ENCODE measurements at places on chromosomes 2 and 18. TPM values are rescaled to one million over a fixed set of nuclear protein-coding genes. Genes with fewer than 3 reads are reported as not detected.

DRC1 gene
- total RNA-seq, result not detected

- peak; percentile 6 for DNase-seq
Observed at GRCh38 chr2:221573430-221574230, 1.5 kb upstream of the EPHA4 start.

FBLN7 gene
- total RNA-seq, result 6.6 TPM

GPR55 gene
- total RNA-seq, result not detected

DNA sequence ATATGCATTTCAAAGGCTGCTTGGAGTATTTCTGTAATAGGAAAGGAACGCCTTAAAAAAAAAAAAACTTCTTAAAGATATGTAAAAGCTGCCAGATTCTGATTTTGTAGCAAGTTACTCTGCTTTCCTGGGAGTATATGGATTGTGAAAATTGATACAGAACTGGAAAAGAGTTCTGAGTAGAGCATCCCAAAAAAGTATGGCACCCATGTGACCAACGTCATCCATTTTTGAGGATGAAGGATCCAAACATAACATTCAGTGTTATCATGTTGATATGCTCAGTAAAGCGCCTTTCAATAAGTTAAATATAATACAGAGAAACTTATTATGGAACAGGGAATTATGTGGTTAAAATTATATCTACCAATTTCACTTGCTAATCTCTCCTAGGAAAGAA, 978.4 kb upstream of the POU3F3 start:
- DNase-seq, result no peak

DNA sequence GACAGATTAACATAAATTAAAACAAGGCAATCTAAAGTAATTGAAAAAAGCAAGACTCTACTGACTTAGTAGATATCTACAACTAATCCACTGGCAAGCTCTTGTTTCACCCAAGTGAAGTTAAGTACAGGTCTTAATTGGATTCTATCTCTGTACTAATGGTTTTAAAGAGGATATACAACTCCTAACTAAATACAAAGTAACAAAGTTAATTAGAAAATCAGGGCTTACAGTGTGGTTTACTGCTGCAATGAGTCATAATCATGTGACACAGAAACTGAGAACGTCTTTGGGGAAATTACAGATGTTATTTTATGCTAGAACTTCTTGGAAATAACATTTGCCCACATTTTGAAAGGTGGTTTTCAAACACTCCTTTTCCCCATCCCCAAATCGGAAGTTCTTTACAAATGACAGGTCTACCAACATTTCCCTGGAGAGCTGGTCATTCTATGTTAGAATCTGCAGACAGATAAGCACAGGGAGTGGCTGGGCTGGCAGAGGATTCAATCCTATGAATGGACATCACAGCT, 245.3 kb downstream of the STK39 start:
- DNase-seq, result peak; percentile 10

DNA sequence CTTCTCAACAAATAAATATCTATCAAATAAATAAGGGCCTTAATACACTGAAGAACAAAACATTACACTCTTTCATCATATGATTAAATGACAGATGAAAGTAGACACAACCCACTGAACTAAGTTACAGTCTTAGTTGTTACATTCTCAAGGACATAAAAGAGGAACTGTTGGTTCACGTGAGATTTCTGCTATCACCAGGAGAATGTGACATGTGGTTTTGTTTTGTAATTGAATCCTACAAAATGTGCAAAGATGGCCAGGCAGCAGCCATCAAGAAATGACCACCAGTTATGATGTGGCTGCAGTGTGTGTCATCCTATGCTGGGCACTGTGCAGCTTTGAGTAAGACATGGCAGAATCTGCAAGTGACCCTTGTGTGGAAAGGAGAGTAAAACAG, 310.6 kb upstream of the PIK3C3 start:
- DNase-seq, result no peak

RUFY4 gene
- total RNA-seq, result not detected

GRCh38 chr2:96970248-96970875, 16.0 kb downstream of the FAM178B start:
- DNase-seq, result no peak

DNA sequence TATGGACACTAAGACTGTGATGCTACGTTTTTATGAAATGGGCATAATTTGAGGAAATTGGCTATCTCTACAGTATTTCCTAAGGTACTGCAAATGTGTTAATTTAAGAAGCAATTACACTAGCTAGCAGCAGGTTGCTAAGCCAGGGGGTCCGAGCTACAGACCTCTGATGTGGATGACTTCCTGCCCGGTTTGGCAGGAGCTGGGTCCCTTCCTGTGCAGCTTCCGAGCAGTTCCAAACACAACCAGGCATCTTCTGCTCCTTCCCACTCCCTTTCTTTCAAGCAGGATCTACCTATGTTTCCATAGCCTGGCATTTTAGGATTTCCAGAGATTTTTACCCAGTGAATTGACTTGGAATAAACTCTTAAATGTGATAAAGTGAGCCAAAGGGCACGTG, 55.7 kb downstream of the SCN2A start:
- DNase-seq, result no peak

DNA sequence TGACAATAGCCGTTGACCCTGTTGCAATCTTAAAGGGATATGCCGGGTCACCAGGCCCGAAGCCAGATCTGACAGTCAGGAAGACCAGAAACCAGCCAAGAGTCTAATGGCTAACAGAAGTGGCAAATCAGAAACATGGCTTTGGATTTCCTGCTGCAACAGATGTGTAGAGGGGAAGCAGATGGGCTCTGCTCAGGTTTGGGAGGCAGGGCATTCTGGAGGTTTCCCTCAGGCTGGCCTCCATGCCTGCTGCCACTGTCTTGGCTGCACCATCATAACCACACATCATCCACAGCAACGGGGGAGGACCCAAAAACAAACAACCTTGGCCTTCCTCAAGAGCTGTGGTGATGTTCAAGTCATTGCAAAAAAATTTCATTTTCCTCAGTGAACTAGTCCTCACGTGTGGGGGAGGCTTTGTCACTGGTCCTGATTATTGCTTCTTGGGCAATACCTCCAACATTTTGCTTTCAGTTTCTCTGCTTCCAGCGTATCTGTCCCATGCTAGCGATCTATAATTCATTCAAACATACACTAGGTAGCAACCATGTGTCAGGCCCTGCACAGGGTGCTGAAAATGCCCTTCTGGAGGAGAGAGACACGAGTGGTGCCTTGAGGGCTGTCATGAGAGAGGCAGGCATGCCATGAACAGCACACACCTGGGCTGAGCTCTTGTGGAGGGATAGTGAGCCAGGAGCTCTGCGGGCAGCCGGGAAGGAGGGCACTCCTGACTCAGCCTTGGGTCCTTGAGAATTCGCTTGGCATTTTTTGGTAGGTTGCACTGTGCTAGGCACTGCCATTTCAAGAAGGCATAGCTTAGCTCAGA, 48.2 kb upstream of the LGALSL start:
- DNase-seq, result peak; percentile 56

BOLL gene
- total RNA-seq, result not detected

DNA sequence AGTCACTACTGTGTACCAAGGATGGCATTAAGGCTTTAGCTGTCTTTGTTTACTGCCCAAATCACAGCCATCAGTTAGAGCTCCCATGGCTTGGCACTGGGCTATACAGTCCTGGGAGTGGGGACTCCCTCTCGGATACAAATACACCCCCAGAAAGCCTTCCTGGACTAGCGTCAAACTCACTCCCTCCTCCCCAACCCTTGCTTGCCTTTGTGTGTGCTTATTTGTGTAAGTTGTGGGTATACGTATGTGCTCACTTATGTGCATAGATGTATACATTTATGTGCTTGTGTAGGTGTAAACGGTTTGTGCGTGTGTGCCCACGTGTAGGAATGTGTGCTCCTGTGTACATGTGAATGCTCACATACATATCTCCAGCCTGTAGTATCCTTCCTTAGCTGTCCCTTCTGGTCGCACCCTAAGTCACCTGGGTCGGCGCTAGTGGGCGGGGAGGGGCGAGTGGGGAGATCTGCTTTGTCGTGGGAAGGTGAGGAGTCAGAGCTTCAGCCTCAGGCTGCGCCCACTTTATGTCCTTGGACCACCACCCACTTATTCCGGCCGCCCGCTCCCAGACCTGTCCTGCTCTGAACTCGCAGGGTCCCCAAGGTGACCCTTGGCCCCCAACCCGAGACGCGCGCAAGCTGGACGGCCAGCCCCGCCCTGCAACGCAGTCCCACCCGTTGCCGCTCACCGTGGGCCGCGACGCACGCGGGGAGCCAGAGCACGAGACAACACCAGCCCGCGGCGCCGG, 461 bp downstream of the PRADC1 start:
- peak; percentile 31 for DNase-seq

HOXD8 gene
- total RNA-seq, result 20.9 TPM

DNA sequence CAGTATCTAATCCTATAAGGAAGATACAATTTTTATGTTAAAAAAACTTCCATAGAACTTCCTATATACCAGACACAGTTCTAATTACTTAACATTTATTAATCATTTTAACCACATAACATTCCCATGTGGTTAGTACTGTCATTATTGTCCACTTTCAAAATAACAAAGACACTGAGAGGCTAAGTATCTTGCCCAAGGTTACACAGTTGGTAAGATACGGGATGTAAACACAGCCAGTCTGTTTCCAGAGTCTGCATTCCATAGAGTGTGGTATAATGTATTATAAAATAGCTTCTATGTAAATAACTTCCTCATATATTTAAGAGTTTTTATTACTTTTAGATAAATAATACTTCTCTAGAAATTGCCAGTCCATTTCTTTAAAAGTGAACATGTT, 383.3 kb upstream of the ETAA1 start:
- no peak for DNase-seq

SLC11A1 gene
- total RNA-seq, result under 0.01 TPM

PAIP2B gene
- 1.0 TPM for total RNA-seq

GMCL1 gene
- 6.5 TPM for total RNA-seq

GRCh38 chr2:121350890-121351289, 65.9 kb upstream of the TFCP2L1 start:
- DNase-seq, result no peak

GRCh38 chr2:207871506-207871905, 101.8 kb upstream of the FZD5 start:
- DNase-seq, result no peak

DNA sequence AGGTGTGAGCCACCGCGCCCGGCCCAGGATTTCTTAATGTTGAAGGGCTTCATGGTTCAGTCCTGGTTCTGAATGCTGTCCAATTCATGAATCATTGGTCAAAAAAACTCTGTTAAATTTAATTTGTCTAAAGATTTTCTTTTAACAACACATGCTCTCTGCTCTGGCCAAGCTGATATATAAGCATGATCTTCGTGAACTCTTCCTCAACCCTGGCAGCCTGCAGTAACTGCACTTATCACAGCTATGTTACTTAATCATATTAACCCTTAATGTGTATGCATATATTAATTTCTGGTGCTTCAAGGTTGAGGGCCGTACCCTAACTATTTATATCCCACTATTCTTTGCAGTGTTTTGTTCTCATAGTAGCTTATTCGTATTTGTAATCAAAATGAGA, 29.4 kb upstream of the FRZB start:
- DNase-seq, result no peak

KDM3A gene
- 28.4 TPM for total RNA-seq

GRCh38 chr2:194060269-194060668, 1596.8 kb upstream of the SLC39A10 start:
- no peak for DNase-seq

GRCh38 chr2:46023165-46023854, 273.9 kb upstream of the EPAS1 start:
- no peak for DNase-seq

DNA sequence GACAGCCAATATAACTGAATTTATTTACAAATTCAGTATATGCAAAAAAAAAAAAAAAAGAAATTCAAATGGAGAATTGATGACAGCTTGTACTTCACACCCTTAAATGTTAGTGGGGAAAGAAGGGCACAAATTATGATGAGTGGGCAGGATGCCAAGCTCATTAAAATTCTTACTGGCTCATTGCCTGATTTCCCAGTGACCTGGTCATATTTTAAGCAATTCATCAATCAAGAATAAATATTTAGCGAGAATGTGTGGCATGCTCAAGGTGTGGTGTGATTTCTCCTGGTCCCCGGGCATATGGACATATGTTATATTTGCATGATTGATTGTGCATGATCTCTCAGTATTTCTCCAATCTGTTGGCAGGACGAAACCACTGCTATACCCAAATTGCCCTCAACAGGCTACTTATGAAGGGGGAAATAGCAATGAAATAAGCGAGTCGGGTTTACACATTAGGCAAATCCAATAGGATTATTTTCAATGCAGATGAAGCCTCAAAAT, 883.0 kb downstream of the LRRTM4 start:
- no peak for DNase-seq

- DNase-seq, result no peak
Observed at GRCh38 chr18:23933407-23933806, 81.1 kb upstream of the TTC39C start.

DNA sequence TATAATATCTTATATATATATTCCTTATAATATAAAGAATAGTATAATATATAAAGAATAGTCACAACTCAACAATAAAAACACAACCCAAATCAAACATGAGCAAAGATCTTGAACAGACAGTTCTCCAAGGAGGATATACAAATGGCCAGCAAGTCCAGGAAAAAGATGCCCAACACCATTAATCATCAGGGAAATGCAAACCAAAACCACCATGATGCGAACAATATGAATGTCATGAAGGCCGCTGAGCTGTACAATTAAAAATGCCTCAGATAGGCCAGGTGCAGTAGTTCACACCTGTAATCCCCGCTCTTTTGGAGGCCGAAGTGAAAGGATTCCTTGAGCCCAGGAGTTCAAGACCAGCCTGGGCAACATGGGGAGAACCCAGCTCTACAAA, 58.9 kb downstream of the SLC35F5 start:
- DNase-seq, result no peak

GRCh38 chr2:135647836-135648579, 93.6 kb upstream of the UBXN4 start:
- DNase-seq, result no peak

GALNT3 gene
- total RNA-seq, result under 0.01 TPM

DNA sequence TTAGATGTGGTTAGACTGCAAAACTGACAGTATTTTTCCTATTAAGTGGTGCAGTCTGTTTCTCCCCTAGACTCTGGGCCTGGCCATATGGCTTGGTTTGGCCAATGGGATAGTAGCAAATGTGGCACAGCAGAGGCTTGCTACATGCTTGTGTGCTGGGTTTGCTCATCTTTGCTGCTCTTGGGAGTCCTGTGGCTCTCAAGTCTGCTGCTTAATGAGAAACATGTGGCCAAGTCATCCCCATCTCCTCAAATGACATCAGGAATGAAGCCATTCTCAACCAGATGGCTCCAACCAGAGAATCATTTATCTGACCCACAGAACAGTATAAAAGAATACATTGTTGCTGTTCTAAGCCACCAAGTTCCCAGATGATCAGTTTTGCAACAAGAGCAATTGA, 57.1 kb upstream of the PAX3 start:
- DNase-seq, result no peak

DNA sequence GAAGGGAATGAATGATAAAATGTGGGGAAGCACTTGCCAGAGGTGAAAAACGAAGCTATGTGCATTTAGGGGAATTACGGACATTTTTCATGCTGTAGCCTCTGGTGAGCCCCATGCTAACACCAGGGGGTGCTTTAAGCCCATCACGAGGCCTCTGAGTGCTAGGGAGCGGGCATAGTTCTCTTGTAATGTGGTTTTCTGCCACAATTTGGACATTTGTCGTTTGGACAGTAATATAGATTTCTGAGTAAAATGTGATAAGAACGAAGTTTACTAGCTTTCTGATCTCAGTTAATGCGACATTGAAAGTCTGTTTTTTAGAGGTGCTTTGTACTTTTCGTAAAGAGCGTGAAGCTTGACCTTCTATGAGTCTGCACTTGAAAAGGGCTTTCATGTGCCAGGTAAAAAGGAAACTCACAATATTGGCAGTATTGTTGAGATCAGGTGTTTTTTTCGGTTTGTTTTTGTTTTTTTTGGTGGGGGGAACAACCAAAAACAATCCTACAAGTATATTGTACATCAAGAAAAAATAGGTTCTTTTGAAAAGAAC, 50.6 kb downstream of the TRAF3IP1 start:
- peak; percentile 73 for DNase-seq

All from dermis microvascular lymphatic vessel endothelial cell (primary cell).